GM12891 (cell line): ENCODE measurements at places on chromosomes 7 and 10.
A peak's percentile ranks its signal among the peaks of the same experiment; 100 is the strongest.

- no peak for DNase-seq
These were observed 85.8 kb upstream of the ADAM12 start for GRCh38 chr10:126474031-126474430.

DNA sequence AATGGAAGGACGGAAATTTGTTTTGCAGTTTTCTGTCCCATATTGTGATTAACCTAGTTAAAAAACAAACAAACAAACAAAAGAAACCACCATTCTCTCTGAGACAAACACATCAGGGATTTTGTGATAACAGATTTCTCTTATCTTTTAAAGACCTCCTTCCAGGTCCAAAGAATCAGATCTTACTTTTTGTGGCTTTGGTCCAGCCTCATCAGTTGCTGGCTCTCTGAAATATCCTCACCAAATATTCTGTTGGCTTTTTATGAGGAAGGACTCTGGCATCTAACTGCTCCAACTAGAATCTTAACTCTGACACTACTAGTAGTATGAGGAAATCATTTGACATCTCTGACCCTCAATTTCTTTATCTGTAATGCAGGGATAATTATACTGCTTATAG, 4.8 kb downstream of the FAM204A start:
- no peak for DNase-seq

DNA sequence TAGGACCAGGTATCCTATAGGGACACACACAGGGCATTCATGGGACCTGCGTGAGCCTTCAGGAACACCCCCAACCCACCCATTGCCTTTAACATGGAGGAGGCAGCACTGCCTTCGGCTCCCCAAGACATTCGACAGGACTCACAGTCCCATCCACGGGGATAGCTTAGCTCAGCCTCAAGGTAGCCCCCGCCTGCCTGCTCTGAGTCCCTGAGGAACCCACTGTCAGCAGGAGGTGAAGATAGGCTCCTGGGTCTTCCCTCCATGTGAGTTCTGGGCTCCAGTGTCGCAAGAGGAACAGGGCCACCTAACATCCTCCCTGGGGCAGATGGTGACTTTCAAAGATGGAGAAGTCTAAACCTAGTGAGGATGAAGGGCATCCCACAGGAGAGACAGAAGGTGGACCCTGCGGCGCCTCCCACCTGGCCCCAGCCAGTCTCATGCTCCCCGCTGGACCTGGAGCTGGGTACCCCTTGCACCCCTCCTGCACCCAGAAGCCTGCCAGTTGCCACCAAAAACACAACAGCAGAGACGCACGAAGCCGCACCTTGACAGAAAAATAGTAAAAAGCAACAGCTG, 4.9 kb upstream of the ADIRF start:
- no peak for DNase-seq

GRCh38 chr7:37311355-37311754, 137.3 kb downstream of the ELMO1 start:
- no peak for DNase-seq

GRCh38 chr7:70953796-70954195, 178.1 kb upstream of the GALNT17 start:
- DNase-seq, result no peak

- no peak for DNase-seq
These were observed 270.4 kb upstream of the KLF14 start for GRCh38 chr7:131004371-131004770.

DNA sequence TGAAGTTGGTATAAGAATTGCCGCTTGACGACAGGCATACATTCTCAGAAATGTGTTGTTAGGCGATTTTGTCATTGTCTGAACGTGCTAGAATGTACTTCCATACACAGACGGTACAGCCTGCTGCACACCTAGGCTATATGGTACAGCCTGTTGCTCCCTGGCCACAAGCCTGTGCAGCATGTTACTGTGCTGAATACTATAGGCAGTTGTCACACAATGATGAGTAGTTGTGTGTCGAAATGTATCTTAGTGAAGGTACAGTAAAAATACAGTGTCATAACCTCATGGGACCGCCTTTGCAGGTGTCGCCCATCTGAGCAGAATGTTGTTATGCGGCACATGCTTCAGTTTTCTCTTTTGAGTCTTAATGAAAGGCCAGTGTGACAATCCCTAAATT, 66.5 kb downstream of the SHH start:
- no peak for DNase-seq

- DNase-seq, result no peak
These were observed at the start of gene ADGRA1 for GRCh38 chr10:133087679-133088178. Gene ADGRA1, plus strand, starts transcription at chr10:133087924. Its CDS starts 986 bp downstream, at chr10:133088910.

DNA sequence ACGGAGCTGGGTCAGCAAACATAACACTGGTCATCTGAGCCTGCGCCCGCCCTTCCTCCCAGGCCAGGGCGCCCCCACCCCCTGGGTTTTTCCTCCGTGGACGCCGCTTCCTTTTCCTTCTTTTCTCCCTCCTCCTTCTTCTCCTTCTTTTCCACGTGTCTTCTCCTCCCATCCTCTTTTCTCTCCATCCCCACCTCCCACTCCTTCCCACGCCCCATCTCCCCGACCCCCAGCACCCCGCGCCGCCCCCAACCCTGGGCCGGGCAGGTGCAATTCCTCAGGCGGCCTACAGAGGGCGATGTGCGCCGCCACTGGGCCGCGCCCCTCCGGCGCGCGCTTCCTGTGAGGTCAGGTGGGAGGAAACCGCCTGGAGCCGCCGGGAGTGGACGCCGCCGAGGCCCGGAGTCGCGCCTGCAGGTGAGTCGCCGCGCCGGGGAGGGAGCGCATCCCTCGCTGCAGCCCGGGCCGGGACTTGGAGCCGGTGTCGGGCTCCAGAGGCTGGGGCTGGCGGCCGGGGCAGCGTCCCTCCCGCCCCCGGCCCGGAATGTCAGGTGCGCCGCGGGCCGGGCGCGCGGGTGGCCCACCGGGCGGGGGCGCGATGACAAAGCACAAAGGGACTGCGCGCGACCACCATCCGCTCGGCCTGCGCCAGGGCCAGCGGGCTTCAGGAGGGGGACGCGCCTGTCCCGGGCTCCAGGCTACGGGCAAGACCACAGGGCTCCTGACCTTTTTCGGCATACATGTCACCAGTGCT, at the start of gene FAM241B:
FAM241B (plus strand) TSS at position 351 of the 754 bp plus-strand sequence. CDS start 1,497 bp downstream, outside the sequence.
- DNase-seq, result peak; percentile 69

DNA sequence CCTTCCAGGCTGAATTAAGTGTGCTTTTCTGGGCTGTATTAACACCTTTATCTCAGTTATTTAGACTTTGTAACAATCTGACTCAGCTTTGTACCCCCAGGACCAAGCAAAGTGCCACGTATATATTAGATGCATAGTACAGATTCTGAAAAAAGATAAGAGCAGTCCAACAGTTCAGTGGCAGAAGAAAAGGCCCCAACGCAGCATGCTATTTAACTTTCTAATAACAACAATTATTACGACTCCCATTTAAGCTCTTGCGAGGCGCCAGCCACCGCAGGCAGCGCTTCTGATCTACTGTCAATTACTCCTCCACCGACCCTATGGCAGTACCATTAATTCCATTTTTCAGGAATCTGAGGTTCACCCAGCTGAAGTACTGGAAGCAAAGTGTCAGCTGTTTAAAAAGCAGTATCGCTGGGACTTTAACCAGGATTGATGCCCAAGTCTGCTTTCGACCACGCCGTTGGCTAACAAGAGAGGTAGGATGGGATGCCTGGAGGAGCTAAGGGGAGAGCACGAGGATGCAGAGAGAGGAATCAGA, 638 bp downstream of the LIPA start:
- no peak for DNase-seq

DNA sequence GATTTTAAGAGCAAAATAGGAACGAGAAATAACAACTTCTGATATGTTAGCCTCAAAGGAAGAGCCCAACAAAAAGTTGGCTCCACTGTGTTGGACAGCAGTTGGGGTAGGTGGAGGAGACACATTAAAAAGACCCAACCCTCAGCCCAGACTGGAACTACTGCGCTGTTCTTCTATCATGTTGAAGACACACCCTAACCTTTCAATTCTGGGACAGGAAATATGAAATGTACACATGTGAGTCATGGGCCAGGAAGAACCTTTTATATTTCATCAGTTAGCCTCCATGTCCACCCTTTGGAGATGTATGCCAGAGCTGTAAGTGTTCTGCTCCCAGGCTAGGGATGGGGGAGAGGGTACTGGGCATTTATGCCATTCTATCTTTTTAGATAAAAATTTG, 22.1 kb downstream of the CLDN12 start:
- DNase-seq, result no peak

DNA sequence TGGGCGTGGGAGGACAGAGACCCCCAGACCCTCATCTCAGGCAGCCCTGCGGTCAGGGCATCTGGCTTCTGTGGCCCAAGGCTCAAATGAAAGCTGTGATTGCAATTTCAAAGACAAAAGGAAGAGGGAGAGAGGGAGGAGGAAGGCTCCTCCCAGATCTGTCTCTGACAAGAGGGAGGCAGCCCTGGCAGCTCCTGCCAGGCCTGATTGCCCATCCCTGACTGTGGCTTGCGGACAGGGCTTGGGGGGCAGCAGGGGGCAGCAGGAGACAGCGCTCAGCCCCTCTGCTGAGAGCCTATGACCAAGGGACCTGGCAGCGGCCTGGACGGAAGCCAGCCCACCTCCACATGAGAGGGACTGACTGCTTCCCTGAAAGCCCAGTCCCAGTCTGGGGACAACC, 91.8 kb downstream of the PTPRN2 start:
- DNase-seq, result no peak

GRCh38 chr7:138388673-138389491, 71.2 kb upstream of the TRIM24 start:
- DNase-seq, result no peak

DNA sequence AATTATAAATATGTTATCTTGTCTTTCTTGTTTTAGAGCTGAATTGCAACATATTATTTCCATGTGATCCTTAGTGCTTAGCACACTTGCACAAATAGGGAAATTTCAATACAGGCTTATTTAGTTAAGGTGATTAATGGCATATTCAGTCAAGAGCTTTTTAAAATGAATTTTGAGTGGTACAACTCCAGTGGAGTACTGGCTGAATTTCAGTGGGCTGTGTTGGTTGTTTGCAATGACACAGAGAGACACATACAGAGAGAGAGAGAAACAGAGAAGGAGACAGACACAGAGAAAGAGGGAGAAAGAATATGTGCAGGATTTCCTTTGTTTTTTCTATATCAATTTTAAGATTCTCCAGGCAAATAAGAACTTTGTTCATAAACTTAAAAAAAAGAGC, 766.9 kb downstream of the DNAJB9 start:
- no peak for DNase-seq
